GM13977 (cell line): ENCODE measurements at places on chromosomes 6 and 20.

GRCh38 chr6:2497922-2498623 lies 252.6 kb downstream of the MYLK4 start:
- DNase-seq = no peak

GRCh38 chr20:59733351-59733750 lies 129.0 kb downstream of the PHACTR3 start:
- no peak for DNase-seq

DNA sequence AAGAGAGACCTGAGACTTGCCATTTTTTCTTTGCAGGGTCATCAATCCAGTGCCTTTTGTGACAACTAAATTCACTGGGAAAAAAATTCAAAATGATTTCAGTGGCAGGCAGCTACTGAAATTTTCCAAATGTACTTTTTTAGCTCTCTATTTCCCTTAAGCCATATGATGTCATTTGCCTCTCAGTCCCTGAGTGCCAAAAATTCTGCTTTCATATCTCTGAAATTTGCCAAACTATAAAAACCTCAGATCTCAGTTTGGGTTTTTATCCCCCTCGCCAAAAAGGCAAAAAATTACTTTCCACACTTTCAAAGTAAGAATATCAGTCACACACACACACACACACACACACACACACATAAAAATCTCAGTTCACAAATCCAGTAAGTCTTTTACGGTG lies 651.3 kb upstream of the ARID1B start:
- DNase-seq = no peak

- DNase-seq = no peak
These were observed 139.2 kb downstream of the AHI1 start for GRCh38 chr6:135358251-135358821.

GRCh38 chr20:37319151-37319671 lies 26.7 kb upstream of the SRC start:
- DNase-seq = no peak
